ENCODE measurements at places on chromosomes 7 and 10.

GRCh38 chr10:33114451-33114952 is 156.5 kb upstream of the ITGB1 start:
- DNase-seq = peak; percentile 43

- DNase-seq = peak; percentile 39
Observed at GRCh38 chr10:31836569-31837406, 91.8 kb downstream of the ARHGAP12 start.

DNA sequence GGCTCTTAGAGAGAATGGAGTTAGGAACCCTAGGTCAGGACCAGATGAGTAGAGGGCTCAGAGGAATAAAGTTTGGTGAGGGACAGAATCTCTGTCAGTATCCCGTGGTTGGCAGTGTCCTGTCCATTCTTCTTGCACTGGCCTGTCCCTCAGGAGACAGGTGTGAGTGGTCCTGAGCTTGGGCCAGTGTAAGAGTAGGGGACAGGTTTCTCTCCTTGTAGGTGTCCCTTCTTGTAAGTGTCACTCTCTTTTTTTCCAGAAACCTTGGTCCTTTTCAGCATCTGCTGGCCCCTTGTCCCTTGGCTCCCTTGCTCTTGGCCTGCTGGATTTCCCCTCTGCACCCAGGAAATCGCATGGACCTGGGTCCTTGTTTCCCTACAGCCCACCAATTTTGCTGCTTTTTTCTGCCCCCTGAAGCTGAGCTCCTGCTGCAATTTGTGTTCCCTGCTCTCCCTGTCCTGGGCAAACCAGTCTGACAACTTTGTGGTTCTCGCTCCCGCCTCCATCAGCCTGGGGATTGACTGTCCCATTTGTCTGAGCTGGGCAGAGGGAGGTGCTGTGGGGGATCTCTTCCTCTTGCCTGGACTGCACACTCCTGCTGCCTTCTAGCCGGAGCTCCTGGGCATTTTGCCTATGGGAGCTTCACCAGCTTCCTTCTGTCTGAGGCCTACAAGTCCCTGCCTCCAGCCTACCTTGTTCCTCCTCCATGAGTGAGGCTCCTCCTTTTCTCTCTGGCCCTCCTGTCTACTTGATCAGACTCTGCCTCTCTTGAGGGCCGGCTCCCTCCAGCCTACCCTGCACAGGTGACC is 6.5 kb downstream of the TSPAN14 start:
- DNase-seq = peak; percentile 45

GRCh38 chr7:85471740-85472139 is 284.9 kb upstream of the SEMA3D start:
- peak; percentile 85 for DNase-seq

GRCh38 chr10:49488056-49488717 is 50.7 kb downstream of the ERCC6 start:
- no peak for DNase-seq

DNA sequence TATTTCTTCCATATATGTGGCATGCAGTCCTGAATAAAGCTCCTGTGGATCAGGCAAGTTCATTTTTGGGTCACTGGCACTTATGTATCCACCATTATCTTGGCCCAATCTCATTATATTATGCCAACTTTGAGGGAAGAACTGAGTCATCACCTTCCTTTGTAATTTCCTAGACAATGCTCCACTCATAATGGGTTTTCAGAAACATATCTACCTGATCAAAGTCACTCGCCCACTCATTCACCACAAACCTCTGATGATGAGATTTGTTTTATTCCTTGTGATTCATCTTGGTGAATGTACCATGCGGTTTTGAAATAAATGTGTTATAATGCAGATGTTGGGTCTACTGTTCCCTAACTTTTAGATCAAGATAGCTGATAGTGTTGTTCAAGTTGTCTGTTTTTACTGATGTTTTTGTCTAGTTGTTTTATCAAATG is 525.8 kb downstream of the KIF20B start:
- DNase-seq = peak; percentile 99

GRCh38 chr7:22343071-22343470 is 13.9 kb downstream of the RAPGEF5 start:
- DNase-seq = no peak

- DNase-seq = no peak
Observed at GRCh38 chr7:49706106-49706505, 67.3 kb upstream of the VWC2 start.

DNA sequence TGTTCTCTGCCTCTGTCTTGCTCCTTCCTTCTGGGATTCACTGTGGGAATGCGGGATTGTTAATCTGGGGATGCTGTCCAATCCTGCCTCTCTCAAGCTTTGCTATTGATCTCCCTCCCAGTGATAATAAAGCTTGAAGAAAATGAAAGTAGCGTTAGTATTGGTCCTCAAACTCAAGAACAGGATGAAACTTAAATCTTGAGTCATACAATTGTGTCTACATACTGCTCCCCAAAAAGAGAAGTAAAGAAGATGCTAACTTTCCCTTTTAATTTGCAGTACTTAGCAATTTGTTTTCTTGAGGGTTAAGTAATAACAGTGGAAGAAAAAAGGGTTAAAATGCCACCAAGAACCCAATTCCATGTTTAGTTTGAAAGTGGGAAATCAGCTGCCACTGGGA is 13.6 kb downstream of the CFTR start:
- no peak for DNase-seq

GRCh38 chr7:3453398-3453797 is 152.3 kb downstream of the SDK1 start:
- DNase-seq = peak; percentile 3

All from HT1080 (cell line).